ENCODE measurements at places on chromosomes 2 and 18. TPM values are rescaled to one million over a fixed set of nuclear protein-coding genes. Genes with fewer than 3 reads are reported as not detected.

The NIFK gene
- total RNA-seq, result 50.4 TPM

The ADCYAP1 gene
- not detected for total RNA-seq

The DYNAP gene
- total RNA-seq, result not detected

The C1QL2 gene
- not detected for total RNA-seq

GRCh38 chr2:134231965-134232340 is 21.9 kb upstream of the MGAT5 start:
- no peak for DNase-seq

- DNase-seq, result no peak
Observed at GRCh38 chr2:239930871-239931771, 94.0 kb downstream of the NDUFA10 start.

GRCh38 chr2:7515327-7515726 is 598.1 kb downstream of the RNF144A start:
- DNase-seq, result no peak

DNA sequence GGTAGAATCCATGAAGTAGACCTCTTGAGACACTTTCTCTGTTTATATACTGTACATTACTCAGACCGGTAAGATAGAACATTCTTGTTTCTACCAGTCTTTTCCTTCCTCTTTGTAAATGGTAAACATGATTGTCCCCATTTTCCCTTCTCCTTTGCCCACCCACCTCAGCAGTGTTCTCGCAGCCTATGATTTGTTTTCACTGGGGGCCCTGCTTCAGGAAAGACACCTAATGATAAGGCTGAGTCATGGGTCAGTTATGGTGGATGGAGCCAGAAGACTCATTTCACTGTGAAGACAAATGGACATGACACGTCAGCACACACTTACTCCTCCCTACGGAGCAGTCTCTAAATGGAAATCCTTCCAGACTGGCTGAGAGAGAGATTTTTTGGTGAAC is 23.7 kb downstream of the CENPO start:
- DNase-seq, result peak; percentile 58

- DNase-seq, result no peak
Observed at GRCh38 chr2:140580532-140581151, 1550.2 kb downstream of the LRP1B start.

DNA sequence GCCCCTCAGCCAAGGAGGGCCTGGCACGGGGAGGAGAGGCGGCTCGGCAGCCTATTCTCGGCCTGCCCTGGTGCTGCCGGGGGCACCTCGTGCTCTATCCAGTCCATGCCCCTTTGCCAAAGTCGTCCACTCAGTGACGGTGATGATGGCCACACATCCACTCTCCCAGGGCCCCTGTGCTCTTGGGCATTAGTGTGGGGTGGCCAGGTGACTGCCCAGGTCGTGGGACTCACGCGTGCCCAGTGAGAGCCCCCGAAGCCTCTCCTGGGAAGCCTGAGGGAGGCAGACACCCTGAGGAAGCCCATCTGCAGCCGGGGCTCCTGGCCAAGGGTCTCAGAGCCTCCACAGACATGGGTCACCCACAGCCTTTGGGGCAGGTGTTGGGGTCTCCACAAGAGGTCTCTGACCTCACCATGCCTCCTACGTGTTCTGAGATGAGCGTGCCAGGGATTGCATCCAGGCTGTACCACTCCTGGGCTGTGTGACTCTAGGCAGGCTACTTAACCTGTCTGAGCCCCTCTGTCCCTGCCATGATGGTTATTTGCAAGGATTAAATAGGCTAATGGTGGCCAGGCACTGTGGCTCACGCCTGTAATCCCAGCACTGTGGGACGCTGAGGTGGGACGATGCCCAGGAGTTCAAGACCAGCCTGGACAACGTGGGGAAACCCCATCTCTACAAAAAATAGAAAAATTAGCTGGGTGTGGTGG is 12.9 kb downstream of the RAMP1 start:
- DNase-seq, result no peak

DNA sequence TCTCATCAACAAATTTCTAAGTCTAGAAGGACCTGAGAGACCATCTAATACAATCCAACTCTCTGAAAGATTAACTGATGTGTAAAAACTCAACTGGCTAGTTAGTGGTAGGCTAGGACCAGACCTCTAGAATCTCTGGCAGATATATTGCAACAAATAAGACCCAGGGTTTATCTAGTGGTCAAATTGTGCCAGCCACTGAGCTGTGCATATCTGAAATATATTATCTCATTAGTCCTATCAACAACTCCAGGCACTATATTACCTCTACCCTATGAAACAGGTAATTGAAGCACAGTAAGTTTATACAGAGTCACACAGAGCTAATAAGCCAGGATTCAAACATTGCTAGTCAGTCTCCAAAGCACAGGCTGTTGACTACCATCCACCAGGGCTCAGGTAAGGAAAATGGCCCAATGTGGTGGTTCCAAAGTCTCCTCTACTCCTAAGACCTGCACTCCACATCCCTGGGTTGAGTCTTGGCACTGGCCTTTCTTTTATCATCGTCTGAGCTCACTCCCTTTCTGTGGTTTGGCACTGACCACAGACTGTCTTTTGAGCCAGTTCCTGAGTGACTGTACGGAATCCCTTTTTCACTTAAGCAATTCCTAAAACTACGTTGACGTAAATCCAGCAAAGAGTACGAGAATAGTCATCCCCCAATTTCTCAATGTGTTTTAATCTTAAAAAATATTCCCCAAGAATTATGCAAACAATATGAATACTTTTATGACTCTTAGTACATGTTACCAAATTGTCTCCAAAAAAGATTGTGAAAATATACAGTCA is 11.9 kb upstream of the PID1 start:
- DNase-seq, result no peak

DNA sequence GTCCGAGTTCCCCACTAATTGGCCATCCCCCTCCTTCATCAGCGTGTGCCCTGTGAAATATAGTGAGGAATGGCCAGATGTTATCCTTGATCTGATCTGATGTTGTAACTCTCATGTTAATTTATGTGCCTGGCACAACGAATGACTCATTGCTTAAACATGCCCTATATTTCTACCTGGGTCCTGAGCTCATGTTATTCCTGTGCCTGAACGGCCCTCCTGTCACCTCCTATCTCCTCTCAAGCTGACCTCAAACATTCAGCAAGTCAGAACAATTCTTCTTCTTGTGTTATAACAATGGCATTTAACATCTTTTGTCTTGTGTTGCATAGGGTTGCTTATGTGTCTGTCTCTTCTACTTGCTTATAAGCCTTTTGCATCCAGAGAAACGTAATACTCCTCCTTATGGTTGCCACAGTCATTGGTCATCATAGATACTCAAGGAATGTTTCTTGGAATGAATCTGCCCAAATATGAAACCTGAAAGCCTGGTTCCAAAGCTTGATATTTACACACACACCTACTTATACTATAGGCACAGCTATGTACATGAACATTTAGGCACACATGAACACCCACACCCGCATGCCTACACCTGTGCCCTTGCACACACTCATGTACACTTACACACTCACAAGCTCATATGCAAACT is 80.2 kb upstream of the PHLPP1 start:
- no peak for DNase-seq

- no peak for DNase-seq
Observed at GRCh38 chr2:106065983-106066820, 127.9 kb downstream of the UXS1 start.

DNA sequence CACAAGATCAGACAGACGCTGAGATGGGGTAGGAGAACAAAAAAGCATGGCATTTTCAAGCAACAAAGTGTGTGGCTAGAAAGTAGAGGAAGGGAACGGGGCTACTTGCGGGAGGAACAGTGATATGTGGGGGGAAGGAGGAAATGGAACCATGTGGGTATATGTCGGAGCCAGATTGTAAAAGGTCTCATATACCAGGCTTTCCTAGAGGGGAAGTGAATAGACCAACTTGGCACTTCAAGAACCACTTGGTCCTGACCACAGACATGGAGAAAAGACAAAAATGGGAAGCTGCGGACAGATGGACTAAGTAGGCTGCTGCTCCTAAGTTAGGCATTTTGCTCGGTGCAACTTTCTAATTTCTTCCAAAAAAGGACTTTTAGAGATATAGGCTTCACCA is 196.0 kb downstream of the DCC start:
- DNase-seq, result no peak

- DNase-seq, result no peak
Observed at GRCh38 chr2:974502-974901, 23.9 kb downstream of the SNTG2 start.

DNA sequence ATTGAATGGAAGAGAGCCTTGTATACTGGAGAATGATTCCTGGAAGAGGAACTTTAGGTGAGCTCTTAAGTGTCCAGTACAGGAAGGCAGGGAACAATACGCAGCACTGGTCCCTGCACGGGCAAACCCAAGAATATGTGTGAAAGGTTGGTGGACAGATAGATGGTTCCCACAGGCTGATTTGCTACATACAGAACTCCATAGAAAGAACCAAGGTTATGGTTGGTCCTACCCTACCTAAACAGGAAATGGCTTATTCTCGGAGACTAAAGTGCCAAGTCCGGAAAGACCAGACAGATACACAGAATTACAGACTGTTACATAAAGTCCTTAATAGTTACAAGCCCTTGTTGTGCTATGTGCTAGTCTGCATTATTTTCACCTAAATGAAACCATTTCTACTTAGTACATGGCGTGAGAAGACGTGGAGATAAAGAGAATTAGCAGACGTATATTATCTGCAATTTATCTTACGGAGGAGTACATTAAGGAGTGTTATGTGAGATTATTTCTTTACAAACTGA is 1.2 kb downstream of the REV1 start:
- DNase-seq, result no peak

DNA sequence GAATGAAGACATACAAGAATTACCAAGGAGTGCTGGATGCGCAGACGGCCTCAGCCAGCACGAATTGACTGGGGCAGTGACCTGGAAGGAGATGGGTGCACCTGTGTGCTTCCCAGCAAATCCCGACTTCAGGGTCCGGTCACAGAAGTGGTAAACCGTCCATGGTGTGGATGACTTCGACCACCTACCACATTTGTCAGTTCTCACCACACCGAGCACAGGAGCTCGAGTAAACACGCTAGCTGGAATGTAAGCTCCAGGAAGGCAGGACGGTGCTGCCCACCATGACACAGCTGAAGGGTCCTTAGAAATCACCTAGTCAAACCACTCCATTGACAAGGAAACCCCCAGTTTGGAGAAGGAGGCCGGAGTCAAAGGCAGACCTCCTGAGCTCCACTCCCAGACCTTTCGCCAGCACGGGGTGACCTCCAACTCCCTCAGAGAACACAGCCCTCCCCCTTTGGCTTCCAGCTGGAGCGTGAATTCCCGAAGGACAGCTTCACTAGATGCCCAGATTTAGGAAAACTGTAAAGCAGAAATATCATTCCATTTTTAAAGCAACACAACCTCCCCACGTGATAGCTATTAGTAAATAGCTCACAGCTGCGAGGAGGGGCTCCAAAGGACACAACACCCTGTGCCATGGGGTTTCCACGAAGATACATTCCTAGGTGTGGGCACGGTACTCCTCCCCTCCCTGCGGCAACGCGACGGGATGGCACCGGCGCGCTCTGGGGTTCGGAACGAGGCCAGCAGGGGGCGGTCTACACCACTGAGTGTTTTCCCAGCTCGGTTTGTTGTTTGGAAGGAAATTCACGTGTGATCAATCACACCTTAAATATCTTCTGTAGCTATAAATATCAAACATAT is 34.1 kb upstream of the GNAL start:
- DNase-seq, result no peak

DNA sequence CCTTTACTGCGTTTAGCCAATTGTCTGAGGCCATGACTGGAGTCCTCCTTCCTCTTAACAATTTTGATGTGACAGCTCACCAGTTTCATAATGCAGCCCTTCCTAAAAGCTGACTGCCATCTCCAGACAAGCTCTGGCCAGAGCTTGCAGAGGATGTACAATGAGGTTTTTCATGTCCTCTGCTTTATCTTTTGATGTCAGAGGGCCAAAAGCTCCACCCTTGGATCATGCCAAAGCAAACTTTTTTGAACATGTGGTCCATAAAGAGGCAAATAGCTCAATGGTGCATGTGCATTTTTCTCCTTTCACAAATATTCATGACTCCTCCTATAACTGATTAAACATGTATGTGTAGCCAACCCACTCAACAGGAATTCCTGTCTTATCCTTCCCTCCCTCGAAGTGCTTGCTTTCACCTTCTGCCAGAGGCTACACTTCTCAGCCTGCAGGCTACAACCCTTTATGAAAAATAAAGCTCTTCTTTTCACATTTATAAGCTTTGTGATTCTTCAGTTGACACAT is 266.2 kb downstream of the FBXO15 start:
- no peak for DNase-seq

- DNase-seq, result no peak
Observed at GRCh38 chr2:34161549-34161948, 562.5 kb upstream of the FAM98A start.

- DNase-seq, result no peak
Observed at GRCh38 chr2:130729322-130730299, 741 bp downstream of the GPR148 start.

All from pulmonary artery endothelial cell (primary cell).